ENCODE measurements at places on chromosomes 3 and 15.
A peak's percentile ranks its signal among the peaks of the same experiment; 100 is the strongest.

DNA sequence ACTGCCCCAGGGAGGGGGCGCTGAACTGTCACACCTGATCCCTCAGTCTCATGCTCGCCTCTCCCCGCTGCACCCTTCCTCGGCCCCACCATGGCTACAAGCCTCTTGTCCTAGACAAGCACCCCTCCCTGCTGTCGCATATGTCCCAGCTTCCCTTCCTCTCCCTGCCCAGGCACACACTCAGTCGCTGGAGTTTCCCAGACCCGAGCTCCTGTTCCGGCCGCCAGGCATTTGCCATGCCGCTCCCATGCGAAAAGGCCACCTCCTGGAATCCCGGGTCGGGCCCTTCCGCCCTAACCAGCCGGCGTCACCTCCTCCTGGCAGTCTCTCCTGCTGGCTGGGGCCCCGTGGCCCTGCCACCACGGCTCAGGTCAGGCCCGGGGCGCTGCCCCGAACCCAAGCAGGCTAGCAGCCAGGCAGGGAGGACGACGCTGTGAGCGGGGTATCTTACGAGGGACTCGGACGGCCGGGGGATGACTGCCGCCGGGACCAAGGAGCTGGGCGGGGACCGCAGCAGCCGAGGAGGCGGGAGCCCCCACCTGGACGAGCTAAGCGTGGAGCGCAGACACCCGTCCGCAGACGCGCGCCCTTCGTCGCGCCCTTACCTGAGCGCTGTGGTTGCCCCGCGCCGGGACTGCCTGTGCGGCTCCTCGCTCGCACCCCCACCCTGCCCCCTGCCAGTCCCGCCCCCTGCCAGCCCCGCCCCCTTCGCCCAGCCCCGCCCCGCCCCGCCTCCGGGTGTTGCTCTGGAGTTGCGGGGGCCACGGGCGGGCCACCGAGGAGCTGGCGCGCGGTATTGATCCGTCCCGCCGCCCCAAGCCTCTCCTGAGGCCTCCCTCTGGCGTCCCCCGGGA lies at the start of gene ALS2CL:
TSS of gene ALS2CL (minus strand) at position 642 of the 854 bp plus-strand sequence. CDS start 4,239 bp downstream, outside the sequence.
- DNase-seq: peak; percentile 18

DNA sequence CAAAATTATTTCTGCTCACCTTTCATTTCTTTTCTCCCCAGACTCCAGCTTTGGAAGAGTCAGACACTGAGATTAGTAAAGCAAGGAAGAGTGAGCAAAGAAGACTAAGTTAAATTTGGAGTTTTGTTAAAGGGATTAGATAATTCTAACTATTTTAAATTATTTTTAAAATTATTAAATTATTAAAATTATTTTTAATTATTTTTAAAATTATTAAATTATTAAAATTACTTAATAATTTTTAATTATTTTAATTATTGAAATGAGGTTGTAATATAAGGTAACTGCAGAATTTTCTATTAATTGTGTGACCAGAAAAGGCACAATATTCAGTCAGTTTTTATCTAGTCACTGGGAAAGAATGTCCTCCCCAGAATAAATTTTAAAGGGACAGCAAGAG lies 185.0 kb upstream of the EOMES start:
- no peak for DNase-seq

DNA sequence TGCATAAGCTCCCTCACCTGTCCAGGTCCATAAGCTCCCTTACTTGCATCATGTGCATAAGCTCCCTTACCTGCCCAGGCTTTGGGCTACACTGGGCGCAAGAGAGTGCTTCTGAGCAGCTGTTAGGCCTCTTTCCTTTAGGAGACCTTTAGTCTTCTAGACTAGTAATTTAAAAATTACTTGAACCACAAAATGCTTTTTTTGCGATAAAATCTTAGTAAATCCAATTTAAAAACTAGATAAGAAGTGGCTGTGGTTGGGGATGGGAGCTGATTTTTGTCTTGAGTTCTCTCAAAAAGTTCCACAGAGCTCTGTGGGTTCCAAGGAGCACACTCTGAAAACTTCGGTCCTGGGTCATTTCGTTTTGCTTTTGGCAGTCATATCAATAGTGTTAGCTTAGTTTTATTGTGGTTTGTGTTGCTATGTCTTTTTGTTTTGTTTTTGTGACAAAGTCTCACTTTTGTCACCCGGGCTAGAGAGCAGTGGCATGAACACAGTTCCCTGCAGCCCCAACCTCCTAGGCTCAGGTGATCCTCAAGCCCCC lies 6.7 kb downstream of the CEMIP start:
- DNase-seq: no peak

- DNase-seq: no peak
Measured at GRCh38 chr3:66014056-66014455, 24.7 kb downstream of the MAGI1 start.

GRCh38 chr3:71753701-71754609 lies at the start of gene GPR27:
TSS of gene GPR27 (plus strand) at chr3:71753855. CDS start at chr3:71754050, 195 bp downstream.
- DNase-seq: peak; percentile 17

- DNase-seq: no peak
Measured at GRCh38 chr3:188037195-188037718, 116.7 kb upstream of the LPP start.

GRCh38 chr3:195752066-195752465 lies 31.3 kb downstream of the MUC20 start:
- DNase-seq: no peak

DNA sequence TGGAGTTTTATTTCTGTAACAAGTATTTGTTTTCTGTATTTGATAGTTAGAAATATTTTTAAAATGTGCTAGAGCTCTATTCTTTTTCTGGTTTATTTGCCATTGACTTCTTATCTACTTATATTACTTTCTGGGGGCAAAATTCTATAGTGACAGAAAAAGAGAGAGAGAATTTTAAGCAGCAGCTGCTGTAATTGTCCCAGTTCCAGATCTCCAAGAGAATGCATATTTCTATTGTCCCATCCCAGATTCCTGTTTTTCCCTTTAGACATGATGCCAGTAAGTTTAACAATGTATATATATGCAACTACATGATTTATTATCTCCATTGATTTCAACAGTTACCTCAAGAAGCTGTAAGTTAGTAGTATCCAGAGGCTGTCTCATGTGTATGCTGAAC lies 541.7 kb upstream of the ZNF385D start:
- no peak for DNase-seq

- peak; percentile 32 for DNase-seq
Measured at GRCh38 chr3:179425075-179425474, 26.2 kb downstream of the GNB4 start.

GRCh38 chr3:136937851-136938250 lies 19.9 kb upstream of the IL20RB start:
- no peak for DNase-seq

- no peak for DNase-seq
Measured at GRCh38 chr15:49926740-49927139, 192.3 kb downstream of the ATP8B4 start.

DNA sequence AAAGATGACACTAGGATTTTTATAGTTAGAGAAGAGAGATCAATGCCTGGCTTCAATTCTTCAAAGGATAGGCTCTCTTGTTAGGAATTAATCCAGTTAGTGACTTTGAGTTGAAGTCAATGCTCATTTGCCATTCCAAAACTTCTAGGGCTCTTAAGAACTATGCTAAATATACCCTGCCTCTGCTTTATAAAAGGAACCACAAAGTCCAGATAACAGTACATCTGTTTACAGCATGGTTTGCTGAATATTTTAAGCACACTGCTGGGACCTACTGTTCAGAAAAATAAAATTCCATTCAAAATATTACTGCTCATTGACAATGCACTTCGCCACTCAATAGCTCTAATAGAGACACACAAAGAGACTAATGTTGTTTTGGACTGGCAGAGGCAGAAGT lies 786.6 kb upstream of the DPPA4 start:
- DNase-seq: no peak

DNA sequence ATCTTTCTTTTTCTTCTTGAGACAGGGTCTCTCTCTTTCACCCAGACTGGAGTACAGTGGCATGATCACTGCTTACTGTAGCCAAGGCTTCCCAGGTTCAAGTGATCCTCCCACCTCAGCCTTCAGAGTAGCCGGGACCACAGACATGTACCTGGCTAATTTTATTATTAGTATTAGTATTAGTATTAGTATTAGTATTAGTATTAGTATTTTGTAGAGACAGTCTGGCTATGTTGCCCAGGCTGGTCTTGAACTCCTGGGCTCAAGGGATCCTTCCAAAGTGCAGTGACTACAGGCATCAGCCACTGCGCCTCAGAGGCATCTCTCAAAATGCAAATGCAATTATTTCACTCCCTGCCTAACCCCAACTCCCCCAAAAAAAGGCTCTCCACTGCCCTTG lies 1.7 kb downstream of the KIF7 start:
- no peak for DNase-seq

- DNase-seq: no peak
Measured at GRCh38 chr3:148211725-148212124, 486.0 kb upstream of the AGTR1 start.
